Foreskin fibroblast (primary cell): ENCODE measurements at places on chromosomes 12 and 14.

- peak; percentile 78 for DNase-seq
These were observed 32.7 kb upstream of the SELPLG start for GRCh38 chr12:108666401-108666881.

DNA sequence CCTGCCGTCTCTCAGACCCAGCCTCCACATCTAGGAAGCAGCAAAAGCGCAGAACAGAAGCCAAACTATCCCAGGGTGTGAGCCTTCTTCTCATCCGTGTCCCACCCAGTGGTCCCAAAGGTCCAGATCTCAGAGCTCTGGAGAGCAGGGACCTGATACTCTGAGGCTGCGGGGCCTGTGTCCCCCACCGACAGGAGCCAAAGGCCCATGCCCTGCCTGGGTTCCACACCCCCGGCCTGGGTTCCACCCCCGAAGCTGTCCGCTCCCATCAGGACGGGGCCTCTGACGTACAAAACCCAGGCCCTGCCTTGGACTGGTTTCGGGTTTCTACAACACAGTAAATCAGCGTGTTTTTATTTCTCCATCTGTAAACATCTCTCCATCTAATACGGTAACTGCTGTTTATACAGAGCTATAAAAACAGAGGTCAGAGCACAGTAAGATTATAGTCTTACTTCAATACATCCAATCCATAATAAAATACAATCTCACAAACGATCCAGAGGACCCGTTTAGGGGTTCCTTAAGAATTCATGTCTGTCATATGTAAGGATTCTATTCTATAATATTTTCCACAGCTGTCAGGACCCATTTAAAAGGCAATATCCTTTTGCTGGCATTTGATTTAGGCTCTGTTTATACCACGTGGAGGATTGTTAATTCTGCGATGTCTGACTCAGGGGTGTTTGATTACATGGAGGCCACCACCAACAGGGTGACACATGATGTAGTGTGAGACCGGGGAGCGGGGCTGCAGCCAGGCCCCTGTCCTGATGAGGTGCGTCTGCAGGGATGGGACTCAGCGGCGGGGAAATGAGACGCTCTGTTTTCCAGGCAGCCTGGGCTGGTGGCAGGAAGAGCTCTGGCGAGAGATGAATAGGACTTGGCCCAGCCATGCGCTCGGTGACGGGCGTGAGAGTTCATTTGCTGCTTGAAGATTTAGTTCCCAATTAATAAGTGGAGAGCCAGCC lies 110.3 kb downstream of the DICER1 start:
- DNase-seq = peak; percentile 7

DNA sequence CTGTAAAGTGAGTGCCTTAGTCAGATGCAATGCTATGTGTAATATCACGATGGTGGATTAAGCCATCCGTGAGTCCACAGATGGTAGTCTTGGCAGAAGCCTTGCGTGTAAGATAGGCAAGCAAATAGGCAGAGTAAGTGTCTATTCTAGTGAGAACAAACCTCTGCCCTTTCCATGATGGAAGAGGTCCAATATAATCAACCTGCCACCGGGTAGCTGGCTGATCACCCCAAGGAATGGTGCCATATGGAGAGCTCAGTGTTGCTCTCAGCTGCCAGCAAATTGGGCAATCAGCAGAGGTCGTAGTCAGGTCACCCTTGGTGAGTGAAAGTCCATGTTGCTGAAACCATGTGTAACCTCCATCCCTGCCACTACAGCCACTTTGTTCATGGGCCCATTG lies 371.2 kb upstream of the LRFN5 start:
- DNase-seq = no peak

- no peak for DNase-seq
These were observed 100.5 kb downstream of the PIWIL1 start for GRCh38 chr12:130438243-130438620.

DNA sequence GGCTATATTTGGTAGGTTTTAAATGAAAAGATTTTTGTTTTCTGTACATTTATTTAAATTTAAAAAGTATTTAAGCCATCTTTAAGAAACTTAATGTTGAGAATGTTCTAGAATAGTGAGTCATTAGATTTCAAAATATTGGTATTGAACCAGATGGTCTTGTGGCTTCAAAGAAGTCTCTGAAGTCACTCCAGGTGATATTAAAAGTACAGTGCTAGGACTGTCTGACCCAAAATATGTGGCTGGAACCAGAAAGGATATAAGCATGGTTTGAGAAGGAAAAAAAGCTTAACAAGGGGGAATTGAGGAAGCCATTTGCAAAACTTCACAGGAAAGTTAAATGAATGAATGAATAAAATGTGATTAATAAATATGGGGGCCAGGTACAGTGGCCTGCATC lies 28.7 kb upstream of the MDM2 start:
- peak; percentile 29 for DNase-seq

- DNase-seq = no peak
These were observed 248.8 kb upstream of the TBX3 start for GRCh38 chr12:114932806-114933205.

DNA sequence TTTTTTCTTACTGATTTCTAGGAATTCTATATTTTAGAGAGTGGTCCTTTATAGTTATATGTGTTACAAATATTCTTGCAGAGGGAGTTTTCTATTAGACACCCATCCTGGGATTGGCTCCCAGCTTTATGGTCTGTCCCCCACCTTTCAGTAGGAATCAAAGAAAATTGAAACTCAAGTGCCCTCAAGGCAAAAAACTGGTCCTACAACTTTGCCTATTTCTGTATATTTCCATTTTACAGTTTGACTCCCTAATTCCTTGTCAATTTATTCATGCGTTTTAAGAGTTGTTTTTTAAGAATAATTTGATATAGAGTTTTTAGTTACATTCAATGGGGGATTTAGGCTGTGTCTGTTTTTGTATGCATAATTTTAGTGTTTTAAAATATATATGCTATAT lies 208.9 kb downstream of the SYNE2 start:
- no peak for DNase-seq

DNA sequence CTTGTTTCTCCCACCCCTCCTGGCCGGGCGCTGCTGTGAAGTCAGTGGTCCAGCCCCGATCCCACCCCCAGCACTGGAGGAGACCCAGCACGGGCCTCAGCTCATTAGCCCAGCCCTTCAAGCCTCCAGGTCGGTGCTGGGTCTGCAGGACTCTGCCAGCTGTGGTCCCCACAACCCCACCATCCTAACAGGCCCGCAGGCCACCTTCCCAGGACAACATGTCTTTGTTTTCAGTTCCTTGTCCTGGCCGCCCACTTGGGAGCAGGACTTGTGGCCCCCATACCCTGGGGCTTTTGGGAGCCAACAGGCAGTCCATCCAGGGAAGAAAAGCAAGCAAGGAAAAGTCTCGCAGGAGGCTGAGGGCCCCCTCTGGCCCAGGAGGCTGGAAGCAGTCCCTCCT lies 60.0 kb downstream of the HRK start:
- DNase-seq = no peak

GRCh38 chr12:129163861-129164260 lies 310.6 kb downstream of the GLT1D1 start:
- DNase-seq = no peak

GRCh38 chr12:86290615-86291014 lies 34.4 kb upstream of the MGAT4C start:
- DNase-seq = no peak

DNA sequence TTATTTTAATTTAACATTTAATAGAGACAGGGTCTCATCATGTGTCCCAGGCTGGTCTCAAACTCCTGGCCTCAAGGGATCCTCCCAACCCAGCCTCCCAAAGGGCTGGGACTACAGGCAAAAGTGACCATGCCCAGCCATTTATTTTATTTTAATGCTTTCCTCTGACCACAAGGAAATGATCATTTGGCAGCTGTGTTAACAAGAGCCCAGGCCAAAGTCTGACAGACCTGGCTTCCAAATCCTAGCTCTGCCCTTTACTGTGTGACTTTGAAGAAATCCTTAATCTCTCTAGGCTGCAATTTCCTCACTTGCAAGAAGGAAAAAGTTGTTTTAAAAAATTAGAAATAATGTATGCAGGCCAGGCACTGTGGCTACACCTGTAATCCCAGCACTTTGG lies 16.7 kb upstream of the GCH1 start:
- DNase-seq = no peak

DNA sequence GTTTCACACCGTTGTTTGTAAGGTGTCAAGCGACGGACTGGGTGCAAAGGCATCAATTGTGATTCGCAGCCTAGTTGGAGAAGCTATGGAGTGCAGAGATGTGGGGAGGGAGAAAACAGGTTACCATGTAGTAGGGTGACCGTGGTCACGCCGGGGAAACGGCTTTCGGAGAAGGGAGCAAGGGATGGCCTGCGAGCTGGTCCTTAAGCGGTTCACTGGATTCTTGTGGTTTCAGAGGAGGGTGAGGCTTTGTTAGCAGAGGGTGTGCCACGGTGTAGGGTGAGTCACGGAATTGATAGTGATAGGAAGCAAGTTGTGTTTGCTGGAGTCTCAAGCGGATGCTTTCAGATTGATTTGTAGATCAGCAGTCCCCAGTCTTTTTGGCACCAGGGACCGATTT lies 2.3 kb downstream of the PIWIL1 start:
- DNase-seq = no peak

GRCh38 chr12:106722837-106723236 lies 51.6 kb upstream of the RIC8B start:
- DNase-seq = no peak

DNA sequence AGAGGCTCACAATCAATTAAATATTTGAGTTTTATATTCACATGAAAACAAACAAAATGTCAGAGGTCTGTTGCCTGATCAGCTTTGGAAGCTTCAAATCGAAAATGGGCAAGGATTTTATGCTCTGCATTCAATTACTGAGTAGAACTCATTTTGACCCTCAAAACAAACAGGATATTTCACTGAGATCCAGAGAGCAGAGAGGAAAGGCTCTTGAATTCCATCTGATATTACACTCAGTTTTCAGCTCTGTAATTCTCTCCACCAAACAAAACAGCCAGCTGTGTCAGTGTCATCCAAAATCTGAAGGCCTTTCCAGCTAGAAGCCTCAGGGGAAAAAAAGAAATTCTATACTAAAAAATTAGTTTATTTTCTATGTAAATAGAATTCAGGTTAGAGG lies 128.6 kb upstream of the FLRT2 start:
- no peak for DNase-seq

- DNase-seq = peak; percentile 78
These were observed 57.8 kb downstream of the TMEM117 start for GRCh38 chr12:43893670-43894069.

- DNase-seq = no peak
These were observed 38.9 kb downstream of the ETV6 start for GRCh38 chr12:11688379-11688778.

DNA sequence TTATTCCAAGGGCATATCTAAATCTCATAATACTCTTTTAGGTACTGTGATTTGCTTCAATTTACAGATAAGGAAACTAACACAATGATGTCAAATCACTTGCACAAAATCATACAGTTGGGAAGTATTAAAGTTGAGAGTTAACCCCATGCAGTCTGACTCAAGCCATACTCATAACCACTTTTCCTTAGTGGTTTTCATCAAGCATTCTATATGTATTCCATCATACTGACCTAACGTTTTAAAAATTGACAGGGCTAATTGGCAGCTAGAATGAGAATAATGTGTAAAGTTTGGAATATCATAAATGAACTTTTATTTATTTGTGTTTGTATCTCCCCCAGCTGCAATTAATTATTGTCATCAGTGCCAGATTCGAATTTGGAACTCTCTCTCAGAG lies 20.9 kb downstream of the PUS7L start:
- DNase-seq = peak; percentile 72

- no peak for DNase-seq
These were observed 93.4 kb downstream of the ADGRD1 start for GRCh38 chr12:131046813-131047788.

GRCh38 chr12:57821474-57822214 lies 3.1 kb upstream of the AVIL start:
- DNase-seq = no peak

GRCh38 chr14:105464501-105464900 lies 10.1 kb upstream of the CRIP2 start:
- no peak for DNase-seq

DNA sequence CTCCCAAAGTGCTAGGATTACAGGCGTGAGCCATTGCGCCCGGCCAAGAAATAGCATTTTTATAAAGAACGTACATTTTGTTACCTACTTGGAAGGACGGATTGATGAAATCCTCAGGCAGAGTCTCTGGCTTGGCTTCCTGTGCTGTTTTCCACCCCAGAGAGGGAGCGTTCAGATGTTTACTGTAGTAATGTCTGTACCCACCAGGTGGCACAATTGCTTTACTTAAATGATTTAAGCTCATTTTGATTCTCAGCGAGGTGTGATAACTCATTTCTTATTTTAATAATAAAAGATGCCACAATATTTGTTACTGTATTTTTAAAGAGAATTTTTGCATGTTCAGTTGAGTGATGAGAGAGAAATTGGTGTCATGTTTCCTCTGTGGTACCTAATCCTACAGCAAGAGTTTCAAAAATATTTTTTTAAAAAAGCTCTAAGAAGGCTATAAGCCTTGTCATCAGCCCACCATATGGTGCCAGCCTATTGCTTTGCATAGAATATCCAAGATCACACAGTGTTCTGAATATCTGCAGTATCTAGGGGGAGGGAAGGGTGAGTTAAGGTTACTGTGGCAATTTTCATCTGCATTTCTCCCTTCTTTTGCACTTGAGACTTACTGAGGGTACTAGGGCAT lies 82.6 kb upstream of the TRAF3 start:
- DNase-seq = peak; percentile 56

DNA sequence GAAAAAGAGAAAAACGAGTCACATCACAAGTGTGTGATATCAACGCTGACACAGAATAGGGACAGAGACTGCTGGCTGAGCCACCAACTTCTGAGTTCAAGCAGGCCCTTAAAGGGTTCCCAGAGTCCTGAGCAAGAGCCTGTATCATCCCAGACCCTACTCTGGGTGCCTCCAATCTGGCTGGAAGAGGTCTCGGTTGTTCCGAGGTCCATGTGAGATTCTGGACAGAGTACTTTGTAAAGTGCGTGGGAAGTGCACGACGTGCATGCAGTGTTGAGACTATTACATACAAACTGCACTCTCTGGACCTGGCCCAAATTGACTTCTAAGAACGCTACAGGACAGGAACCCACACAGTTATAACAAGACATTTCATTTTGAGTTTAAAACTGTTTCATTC lies 40.6 kb downstream of the MOK start:
- no peak for DNase-seq

DNA sequence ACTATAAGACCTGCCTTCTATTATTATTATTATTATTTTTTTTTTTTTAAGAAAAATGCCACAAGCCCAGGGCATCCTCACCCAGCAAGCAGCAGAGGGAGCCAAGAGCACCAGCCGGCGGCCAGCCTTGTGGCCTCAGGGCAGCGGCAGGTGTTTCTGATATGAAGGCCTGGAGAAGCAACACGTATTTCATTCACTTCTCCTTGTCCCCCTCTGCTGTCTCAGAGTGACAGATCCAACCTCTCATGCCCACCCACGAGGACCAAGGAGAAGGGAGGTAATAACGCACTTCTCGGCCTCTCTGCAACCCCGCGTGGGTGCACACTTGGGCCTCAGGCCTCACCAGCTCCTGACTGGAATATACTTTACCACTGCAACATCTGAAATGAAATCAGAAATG lies 25.4 kb downstream of the CDC42BPB start:
- peak; percentile 57 for DNase-seq
